ENCODE measurements at places on chromosomes 3 and 15.

GRCh38 chr15:88243895-88244787, 12.4 kb downstream of the NTRK3 start:
- DNase-seq, result no peak

DNA sequence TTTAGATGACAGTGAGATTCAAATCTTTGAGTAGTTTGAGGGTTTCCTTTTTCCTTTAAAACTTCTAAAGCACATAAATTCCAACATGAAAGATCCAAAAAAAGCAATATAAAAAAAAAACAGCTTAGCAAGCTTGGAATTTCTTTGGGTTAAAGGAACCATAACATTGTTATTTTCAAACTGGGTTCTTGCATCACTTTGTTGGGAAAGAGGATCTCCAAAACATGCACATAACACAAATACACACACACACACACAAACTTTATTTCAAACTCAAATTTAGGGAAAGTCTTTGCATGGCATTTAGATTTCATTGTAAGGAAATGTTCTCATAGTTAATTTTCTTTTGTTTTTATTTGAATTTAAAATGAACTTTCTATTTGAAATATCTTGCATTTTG, 79.2 kb upstream of the COL8A1 start:
- DNase-seq, result no peak

DNA sequence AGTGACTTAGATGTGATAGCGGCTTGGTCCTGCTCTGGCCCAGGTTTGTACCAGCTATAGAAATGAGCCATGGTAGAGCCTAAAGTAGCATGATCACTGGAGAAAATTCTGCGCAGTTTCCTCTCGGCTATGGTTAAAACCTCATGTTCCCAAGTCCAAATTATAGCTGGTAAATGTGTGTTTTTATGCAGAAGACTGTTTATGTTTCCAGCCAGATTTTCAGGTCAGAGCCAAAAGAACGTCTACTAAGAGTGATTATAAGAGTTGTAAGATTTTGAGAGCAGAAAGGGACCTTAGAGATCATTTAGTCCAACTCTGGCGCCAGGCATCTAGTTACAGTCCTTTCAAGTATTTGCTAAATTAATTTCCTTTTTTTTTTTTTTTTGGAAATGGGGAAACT, 333.7 kb downstream of the LPP start:
- DNase-seq, result no peak

DNA sequence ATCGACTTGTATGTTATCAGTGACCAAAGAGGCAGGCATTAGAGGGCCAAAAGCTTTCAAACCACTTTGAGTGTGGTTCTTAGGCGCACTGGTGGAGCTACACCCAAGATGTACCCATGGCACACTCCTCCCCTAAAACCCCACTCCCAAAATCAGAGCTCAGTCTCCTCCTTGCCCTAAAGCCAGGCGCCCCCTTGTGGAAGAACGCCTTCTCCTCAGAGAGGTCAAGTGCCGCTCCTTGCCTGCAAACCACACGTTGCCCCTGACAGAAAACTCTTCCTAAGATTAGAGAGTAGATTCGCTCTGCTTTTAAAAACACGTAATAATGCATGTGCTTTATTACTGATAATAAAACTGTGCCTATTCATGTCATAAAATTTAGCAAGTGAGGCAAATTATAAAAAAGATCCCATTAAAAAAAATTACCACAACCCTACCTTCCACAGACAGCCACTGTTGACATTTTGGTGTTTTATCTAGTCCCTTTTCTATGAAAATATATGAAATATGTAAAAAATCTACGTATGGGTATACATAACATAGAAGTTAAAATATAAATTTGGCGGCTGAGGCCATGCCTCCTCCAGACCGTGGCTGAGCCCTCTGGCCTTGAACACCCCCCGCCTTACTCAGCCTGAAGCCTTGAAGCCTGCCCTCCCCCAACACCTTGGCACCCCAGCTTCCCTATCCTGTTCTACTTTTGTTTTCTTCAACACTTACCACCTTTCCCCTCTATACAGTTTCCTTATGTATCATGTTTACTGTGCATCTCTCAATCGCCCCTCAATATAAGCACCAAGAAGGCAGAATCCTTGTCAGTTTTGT, 33.5 kb downstream of the BCL2L10 start:
- DNase-seq, result peak; percentile 72

- DNase-seq, result no peak
These were observed 142.2 kb downstream of the ALDH1A2 start for GRCh38 chr15:57923306-57923705.

DNA sequence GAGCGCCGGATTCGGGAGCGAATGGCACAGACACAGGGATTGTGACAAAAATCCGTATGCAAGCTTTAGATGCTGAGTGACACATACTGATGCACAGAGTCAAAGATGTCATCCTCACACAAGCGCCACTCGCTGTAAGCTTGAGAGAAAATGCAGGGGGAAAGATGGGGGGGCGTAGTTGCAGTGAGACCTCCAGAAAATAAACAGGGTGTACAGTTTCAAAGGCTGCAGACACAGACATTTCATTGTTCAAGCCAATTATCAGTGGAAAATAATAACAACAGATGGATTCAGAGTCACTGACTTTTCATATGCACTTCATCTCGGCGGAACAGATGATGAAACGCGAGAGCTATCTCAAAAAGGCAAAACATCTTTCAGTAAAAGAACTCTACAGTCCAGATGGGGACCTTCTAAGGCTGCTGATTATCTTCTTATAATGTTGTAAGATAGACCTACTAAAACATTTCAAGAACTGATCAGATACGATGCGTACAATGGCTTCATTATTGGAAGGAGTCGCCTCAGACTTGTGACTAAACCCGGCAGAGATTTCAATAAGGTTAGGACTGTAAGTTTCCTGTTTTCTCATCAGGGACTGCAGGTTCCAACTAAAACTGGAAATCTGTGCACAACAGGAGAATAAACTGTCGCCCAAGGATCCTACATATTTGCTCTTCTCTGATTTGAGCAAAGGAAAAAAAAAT, 275.4 kb downstream of the FOXP1 start:
- DNase-seq, result no peak

GRCh38 chr3:108334701-108335100, 38.4 kb downstream of the HHLA2 start:
- no peak for DNase-seq

- no peak for DNase-seq
These were observed 257.8 kb upstream of the DCBLD2 start for GRCh38 chr3:99159220-99159762.

DNA sequence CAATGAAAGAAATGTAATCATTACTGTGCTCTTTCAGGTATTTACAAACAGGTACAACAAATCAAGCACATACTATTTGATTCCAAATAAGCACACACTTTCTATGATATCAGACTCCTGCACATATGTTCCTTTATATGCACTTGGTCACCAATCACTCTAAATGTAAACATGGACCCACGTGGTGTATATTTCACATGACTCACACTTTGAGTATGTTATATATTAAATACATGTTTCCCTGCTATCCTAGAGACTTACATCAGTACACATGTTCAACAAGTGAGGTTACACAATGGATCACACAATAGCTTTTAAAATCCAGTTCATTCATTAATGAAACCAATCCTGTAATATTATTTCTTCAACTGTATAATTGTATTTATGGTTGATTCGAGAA, 683.5 kb downstream of the NR2F2 start:
- no peak for DNase-seq

- no peak for DNase-seq
These were observed 200.4 kb upstream of the TBC1D5 start for GRCh38 chr3:17942856-17943255.

GRCh38 chr3:146191051-146191450, 30.1 kb upstream of the PLOD2 start:
- no peak for DNase-seq

All from activated gamma-delta T cell treated with anti-CD3 and anti-CD28 coated beads, Interleukin-2, amount 50 U/mL, for 16 hours (primary cell).